Mesenteric fat pad (tissue), 1 donor: ENCODE measurements at places on chromosomes 16 and 17. TPM values are rescaled to one million over a fixed set of nuclear protein-coding genes. Genes with fewer than 3 reads are reported as not detected.

Gene ZNF423
- total RNA-seq = 13.5 TPM

DNA sequence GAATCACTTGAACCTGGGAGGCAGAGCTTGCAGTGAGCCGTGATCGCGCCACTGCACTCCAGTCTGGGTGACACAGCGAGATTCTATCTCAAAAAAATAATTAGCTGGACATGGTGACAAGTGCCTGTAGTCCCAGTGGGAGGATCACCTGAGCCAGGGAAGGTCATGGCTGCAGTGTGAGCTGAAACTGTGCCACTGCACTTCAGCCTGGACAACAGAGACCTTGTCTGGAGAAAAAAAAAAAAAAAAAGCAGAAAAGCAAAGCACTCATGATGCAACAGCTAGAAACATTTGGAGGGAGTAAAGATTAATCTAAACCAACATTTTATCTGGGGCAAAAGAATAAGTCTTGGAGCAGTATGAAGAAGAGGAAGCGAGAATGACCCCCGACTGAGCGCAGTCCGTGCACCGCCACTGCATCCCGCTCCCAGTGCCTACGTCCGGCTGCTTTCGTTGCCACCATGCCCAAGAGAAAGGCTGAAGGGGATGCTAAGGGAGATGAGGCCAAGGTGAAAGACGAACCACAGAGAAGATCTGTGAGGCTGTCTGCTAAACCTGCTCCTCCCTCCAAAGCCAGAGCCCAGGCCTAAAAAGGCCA lies 8.2 kb downstream of the PRPSAP1 start:
- no peak for DNase-seq

DNA sequence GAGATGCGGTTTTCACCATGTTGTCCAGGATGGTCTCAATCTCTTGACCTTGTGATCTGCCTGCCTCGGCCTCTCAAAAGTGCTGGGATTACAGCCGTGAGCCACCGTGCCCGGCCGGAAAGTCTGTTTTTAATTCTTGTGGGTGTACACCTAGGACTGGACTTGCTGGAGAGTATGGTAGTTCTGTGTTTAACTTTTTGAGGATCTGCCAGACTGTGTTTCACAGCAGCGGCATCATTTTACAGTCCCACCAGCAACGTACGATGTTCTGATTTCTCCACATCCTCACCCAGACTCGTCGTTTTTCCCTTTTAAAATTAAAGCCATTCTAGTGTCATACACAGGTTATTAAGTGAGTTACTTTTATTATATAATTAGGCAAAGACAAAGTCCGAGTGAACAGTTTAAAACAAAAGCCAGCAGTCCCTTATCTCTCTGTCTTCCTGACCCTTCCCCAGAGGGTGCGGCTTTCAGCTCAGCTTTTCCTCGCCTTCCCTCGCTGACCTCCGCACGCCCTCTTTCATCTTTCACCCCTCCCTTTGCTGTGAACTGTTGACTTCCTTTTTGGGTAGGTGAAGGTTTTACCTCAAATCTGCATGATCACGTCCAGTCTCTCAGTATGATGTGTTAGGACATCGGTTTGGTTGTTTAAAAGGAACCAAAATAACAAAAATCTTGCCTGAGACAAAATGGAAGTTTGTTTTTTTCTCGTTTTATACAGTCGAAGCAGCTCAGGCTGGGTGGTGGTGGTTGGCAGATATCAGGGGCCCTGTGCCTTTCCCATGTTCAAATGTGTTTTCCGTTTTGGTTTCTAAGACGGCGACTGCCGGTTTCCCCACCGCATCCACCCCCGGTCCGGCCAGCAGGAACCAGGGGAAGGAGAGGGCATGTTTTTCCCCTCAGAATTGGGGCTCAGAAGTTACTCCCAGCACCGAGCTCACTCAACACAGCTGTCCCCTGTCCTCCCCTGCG lies 18.0 kb downstream of the FAM234A start:
- no peak for DNase-seq

- no peak for DNase-seq
Observed at GRCh38 chr17:43755389-43755875, 3.2 kb downstream of the SOST start.

DNA sequence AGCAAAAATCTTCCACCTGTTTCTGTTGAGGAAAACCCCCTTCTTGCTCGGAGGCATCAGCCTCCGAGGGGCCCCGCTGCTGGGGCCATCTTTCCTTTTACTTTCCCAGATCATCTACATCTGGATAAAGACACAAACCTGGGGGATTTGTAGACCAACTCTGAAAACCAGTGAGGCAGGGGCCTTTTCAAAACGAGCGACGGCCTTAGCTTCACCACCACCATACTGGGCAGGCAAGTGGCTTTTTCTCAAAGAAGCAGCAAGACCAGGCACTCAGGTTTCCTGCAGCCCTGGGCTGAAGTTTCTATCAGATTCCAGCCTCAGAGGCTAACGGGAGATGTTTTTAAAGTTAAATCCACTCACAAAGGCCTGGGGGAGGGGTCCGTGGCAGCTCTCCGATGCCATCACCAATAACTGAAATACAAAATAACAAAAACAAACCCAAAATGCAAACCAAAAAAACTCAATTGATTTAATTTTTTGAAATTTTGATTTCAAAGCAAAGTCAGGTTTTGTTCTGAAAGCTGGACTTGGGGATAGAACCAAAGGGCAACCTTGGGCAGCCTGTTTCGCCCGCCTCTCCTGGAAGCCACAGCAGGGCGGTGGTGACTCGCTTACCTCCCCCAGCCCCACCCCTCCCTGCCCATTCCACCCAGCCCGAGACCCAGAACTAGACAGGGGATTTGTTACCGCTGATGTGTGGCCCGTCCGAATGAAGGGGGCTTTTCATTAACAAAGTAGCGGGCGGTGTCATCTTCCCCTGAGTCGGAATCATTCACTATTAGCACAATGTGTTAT lies 55.8 kb downstream of the SALL1 start:
- no peak for DNase-seq

DNA sequence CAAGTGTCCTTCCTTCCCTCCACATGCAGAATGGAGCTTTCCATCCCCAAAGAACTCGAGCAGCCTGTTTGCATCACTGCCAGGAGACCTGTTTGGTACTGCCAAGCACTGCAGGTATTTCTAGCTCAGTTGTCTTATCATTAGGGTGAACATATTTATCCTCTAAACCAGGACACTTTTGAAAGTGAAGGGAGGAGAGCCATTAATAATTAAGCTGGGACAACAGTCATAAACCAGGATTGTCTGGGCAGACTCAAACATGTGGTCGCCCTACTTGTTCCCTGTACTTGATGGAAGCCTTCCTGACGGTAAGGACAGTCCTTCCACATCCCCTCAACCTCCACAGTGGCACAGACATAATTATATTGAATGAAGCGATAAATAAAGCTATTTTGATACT lies 67.4 kb downstream of the PRKCA start:
- DNase-seq = no peak

DNA sequence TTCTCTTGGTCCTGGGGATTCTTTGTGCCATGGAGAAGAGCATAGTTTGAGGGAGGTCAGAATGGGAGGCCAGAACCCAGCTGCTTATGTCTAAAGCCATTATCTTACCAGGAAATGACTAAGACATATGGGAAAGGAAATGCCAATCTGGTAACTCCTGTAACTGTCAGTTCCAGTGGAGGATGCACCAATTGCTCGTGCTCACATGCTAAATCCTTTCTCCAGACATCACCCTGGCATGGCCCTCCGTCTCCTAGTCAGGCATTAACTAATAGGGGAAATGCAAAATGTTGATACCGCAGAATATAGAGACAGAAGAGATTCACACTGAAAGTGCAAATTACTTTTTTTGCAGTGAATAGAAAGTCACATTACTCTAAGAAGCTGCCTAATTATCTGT lies 255.6 kb upstream of the HSBP1 start:
- DNase-seq = no peak

DNA sequence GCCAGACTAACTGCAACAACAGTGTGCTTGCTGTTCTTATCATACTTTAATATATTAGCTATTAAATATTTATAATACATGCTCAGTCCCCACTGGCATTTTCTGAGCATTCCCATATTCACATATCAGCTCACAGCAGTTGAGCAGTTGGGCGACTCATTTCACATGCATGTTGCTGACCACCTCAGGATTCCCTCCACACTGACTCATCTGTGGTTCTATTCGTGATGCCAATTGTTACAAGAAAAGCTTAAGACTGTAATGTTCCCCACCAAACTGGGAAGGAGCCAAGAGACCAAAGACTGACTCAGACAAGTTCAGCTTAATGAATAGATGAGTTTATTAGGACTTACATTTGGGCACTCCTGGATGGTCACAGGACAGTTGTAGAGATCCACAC lies 100.3 kb upstream of the KIF2B start:
- DNase-seq = no peak

Gene TOM1L1
- 16.4 TPM for total RNA-seq

DNA sequence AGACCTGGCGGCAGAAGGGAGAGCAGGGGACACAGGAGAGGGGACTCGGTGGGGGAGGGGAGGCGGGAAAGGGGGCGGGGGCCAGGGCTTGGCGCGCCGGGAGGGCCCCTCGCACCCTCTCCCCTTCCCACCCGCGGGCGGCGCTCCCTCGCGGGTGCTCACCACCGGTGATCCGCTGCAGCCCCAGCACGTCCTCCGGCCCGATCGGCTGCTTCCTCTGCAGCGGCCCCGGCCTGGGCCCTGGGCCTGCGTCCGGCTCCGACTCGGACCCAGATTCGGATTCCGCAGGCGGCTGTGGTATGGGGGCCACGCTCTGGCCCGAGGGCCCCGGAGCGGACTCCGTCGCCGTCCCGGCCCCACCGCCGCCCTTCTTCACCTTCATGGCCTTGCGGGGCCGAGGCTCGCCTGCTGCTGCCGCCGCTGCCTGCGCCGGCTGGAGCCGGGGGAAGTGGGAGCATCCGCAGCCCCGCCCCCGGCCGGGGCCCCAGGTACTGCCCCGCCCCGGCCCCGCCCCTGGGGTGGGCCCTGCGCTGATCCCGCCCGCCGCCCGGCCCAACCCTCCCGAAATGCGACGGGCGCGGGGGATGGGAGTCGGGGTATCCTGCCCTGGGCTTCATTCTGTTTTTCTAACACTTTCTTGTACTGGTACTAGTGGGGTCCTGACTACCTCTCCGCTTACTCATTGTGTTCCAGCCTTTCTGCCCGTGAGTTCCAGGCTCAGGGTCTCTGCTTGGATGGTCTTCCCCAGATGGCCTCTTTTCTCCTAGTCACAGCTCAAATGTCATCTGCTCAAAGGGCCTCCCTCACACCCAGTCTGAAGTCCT lies at the start of gene UNC119:
Gene UNC119 (minus strand): TSS at position 449 of the 824 bp plus-strand sequence. CDS start 67 bp downstream, at position 382.
- peak; percentile 93 for DNase-seq

Gene TMED6
- 1.2 TPM for total RNA-seq

DNA sequence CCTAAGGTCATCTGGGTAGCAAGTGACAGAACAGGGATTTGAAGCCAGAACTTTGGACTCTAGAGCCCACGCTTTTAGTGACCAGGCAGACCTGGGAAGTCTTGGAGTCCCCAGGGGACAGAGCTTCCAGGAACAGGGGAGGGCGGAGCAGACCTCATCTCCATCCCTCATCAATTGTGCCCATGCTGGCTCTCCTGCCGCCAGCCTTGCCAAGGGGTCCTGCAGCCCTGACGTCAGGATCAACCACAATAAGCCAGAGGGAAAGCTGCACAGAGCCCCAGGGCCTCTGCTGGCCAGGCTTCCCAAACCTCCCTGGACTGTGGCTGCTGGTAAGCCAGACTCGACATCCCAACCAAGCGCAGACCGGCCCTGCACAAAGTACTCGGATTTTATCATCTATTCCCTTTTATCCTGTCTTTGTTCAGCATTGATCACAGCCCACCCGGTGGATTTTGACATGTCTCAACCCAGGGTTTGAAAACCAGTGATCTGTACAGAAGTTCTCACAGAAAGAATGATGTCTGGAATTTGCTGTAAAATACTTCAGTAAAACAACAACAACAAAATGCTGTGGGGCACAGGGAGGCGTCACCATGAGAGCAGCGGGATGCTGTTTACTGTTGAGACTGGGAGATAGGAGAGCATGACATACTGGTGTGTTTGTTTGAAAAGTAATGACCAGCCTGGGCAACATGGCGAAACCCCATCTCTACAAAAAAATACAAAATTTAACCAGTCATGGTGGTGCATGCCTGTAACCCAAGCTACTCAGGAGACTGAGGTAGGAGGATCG lies 11.8 kb downstream of the C16orf74 start:
- no peak for DNase-seq

- DNase-seq = no peak
Observed at GRCh38 chr16:14500791-14501190, 129.3 kb downstream of the PARN start.

DNA sequence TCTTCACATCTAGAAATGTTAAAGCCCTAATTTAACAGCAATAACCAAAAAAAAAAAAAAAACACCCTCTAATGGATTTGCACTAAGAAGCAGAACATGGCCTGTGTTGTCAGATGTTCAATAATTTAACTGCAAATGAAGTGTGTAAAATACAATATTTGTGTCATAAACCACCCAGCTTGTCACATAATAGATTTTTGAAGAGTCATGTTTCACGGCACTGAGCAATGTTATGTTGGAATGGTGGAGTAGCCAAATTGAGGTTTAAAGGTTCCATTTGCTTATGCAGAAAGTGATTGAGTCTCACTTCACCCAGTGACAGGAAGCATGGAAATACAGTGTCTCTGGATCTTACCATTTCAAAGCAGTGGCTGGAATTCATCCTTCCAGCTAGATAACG lies 173.2 kb upstream of the XYLT1 start:
- no peak for DNase-seq

DNA sequence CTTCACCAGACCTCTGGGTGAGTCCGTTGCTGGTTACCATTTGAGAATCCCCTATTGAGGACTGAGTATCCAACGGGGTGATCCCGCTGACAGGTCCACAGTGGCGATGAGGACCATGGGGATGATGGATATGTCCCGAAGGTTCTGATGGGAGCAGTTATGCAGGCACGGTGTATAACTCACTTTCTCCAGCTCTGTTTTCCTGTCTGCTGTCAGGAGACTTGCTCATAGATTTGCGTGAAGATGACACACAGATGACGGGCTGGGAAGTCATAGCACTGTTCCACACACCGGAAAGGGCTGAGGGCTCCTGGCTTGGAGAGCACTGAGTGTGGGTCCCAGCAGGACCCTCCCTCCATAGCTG lies 22.2 kb upstream of the ADCY7 start:
- DNase-seq = no peak

DNA sequence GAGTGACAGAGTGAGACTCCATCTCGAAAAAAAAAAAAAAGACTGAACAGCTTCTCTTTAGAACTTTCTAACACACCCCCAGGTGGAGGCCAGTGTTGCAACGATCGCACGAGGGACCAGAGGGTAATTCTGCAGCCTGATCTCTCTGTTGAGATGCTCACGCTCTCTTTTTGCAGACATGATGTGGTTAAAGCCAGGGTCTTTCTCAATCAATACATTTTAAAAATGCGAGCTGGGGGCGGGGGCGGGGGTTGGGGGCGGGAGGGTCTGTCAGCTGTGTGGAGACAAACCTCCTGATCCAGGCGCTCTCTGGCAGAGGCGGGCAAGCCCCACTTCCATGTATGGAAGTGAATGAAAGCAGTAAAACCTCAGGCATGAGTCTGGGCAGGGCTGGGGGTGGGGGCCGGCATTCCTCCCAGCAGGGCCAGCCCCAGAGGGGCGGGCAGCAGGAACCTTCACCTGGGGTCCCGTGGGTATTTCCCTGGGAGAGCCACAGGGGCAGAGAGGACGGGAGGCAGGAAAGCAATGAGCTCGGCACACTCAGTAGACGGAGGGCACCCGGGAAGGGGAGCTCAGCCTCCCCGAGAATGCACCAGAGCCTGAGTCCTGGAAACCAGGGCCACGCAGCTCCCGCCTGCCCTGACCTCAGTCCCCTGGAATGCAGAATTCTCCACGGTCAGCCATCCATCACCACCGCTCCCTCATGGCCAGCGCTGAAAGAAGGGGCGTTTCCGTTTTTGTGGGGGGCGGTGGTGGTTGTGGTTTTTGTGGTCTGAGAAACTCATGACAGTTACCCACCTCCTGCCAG lies 28.0 kb downstream of the NXN start:
- no peak for DNase-seq

Gene RASD1
- 254 TPM for total RNA-seq

Gene ANKFN1
- total RNA-seq = 1.3 TPM
